ENCODE measurements at places on chromosomes 3 and 15.

- DNase-seq, result no peak
Observed at GRCh38 chr3:9783954-9784353, 8.3 kb downstream of the TADA3 start.

DNA sequence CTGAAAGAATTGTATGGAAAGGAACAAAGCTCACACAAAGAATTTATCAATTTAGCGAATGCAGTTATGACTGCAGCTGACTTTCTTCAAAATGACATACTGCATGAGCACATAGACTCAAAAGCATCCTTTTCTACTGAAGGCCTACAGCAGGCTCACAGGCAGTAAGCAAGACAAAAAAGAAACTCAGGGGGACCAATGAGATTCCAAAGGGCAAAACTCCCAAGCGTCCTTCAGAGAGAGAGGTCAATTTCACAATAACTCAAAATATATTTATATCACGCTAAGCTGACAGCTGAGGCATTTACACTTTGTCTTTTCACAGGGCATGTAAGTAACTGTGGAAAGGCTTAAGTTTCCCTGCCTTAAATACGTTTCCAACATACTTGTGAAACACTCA is 427.9 kb upstream of the RASGRP1 start:
- DNase-seq, result no peak

DNA sequence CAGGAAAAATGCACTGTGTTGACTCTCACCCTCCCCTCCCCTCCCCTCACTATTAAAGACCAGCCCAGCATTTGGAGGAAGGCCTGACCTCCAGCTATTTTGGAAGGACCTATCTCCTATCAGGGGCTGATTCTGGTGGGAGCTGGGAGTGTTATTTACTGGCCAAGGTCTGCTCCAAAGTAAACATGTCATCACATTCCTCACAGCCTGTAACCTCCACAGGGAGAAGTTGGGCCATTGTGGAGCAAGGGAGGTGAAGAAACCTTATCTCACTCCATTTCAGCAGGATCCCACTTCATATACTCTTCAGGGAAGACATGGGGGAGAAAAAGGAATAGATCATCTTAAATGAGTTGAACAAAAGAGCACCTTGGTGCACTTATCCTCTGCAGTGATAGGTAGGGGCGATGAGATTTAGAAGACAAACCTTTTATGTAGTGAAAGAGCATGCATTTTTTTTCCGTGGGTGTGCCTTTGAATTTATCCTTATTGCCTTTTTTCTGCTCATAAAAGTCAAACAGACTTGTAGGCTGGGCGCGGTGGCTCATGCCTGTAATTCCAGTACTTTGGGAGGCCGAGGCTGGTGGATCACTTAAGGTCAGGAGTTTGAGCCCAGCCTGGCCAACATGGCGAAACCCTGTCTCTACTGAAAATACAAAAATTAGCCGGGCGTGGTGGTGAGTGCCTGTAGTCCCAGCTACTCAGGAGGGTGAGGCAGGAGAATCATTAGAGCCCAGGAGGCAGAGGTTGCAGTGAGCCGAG is 15.6 kb upstream of the FLNB start:
- no peak for DNase-seq

DNA sequence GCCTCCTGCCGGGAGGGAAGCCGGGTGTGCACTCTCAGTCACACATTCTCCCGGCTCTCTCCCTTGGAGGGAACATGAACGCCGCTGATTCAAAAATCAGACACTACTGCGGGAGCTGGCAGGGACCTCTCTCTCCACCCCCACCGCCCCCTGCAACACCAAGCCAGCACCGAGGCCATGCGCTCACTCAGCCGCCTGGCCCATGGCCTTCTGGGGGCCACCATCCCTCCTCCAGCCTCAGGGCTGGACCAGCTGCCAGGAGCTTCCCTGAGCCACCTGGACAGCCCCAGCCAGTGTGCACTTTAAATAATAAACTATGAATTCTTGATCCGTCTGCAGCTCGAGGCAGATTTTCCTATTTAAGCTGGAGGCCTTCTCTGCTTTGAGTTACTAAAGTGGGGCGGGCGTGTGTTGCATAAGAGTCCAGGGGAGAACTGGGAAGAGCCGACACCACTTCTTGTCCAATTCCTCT is 30.6 kb downstream of the ADAMTS17 start:
- no peak for DNase-seq

Measured in GM12878 (cell line).